ENCODE measurements at places on chromosomes 16 and 17.
A peak's percentile ranks its signal among the peaks of the same experiment; 100 is the strongest.

- no peak for DNase-seq
Measured at GRCh38 chr16:67606632-67607031, 38.3 kb upstream of the CARMIL2 start.

- DNase-seq, result no peak
Measured at GRCh38 chr17:7435676-7436555, 681 bp downstream of the TMEM102 start.

DNA sequence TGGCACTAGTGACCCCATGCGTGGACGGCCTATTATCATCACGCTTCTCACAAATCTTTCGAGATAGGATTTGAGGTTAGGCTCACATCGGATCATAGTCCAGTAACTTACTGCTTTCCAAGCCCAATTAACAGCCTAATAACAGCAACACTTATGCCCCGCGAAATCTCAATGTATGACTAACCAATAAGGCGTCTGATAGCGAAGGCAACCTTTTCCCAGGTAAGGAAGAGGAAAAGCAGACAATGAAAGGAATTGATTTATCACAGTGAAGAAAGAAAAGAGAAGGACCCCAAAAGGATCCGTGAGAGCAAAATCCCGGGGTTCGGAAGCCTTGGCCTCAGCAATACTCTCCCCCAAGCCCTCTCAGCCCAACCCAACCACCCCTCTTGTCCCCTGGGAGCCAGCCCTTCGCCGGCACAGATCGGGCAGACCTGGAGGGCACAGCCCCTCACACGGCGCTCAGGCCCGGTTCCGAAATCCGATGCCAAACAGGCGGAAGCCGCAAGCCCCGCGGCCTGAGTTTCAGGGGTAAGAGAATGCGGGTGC lies 534 bp downstream of the GPATCH8 start:
- peak; percentile 16 for DNase-seq

- DNase-seq, result peak; percentile 83
Measured at GRCh38 chr17:7043497-7044198, at the start of gene SLC16A11. Gene SLC16A11, minus strand, starts transcription at chr17:7044092. Its CDS starts 579 bp downstream, at chr17:7043513.
